ENCODE measurements at places on chromosomes 6 and 20.

- no peak for DNase-seq
These were observed 30.1 kb downstream of the GSTA2 start for GRCh38 chr6:52733172-52733571.

DNA sequence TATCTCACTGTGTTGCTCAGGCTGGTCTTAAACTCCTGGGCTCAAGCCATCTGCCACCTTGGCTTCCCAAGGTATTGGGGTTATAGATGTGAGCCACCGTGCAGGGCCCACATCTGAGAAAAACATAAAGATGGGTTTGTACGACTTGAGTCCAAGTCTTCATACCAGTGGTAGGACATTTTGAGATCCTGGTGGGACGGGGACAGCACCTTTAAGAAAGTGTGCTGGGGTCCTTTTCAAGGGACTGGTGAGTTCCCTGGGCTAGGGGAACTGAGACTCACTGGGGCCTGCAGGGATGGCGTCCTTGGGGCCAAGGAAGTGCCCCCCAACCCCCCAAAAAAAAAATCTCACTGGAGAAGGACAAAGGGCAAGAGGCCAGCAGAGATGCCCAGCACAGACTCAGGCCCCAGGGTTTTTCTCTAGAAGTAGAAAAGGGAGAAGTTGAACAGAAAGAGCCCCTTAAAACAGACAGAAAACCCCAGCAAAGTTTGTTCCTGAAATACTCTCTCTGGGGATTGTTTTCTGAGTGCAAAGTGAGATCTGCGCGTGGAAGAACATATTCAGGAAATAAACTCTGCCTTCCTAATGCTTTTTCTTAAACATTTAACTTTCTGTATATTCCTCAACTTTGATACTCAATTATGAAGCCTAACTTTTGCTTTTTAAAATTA, 10.7 kb downstream of the OSBPL2 start:
- no peak for DNase-seq

GRCh38 chr6:79028641-79029314, 49.3 kb downstream of the PHIP start:
- DNase-seq = no peak

DNA sequence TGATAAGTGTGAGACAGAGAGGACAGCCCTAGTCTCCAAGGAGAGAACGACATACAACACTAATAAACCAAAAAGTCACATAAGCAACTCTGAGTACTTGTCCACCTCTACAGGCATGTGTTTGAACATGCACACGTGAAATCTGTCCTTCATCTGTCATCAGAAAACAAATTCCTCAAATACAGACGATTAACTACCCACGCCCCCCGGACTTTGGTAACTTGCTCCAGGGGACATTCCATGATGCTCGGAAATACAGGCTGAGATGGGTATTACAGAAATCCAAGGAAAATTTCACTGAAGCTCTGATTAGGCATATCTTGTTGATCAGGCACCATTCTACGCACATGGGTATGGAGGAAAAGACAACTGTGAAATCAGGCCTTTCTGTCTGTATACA, 57.8 kb downstream of the LYRM4 start:
- no peak for DNase-seq

GRCh38 chr6:118952683-118953082, 17.7 kb upstream of the MCM9 start:
- no peak for DNase-seq

- no peak for DNase-seq
These were observed 14.5 kb downstream of the CDK19 start for GRCh38 chr6:110800839-110801196.

DNA sequence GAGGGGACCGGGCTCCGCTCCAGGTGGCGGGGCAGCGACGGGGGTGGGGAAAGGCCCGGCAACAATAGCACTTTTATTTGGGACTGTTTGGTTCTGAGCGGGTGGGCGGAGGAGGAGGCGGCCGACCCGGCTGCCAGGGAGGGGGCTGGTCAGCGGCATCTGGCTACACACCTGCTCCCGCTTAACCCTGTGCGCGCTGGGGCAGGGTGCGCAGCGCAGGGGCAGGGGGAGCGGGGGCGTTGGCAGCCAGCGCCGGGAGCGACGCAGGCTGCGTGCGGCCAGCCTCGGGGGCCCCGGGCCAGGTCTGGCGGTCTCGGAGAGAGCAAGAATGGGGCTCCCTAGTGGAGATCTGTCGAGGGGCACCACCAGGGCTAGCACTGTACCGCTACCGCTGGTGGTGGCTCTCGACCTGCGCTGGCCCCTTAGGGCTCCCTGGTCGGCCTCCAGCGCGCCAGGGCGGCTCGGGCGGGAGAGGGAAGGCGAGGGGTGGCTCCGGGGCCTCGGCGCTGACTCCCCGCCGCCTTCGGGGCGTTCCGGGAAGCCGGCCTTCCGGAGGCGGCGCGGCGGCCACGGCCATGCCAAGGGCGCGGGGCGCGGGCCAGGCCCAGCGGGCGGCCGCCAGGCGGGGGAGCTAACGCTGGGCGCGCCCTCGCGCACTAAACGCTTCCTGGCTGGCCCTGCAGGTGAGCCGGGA, 92.4 kb downstream of the NCR2 start:
- DNase-seq = no peak

DNA sequence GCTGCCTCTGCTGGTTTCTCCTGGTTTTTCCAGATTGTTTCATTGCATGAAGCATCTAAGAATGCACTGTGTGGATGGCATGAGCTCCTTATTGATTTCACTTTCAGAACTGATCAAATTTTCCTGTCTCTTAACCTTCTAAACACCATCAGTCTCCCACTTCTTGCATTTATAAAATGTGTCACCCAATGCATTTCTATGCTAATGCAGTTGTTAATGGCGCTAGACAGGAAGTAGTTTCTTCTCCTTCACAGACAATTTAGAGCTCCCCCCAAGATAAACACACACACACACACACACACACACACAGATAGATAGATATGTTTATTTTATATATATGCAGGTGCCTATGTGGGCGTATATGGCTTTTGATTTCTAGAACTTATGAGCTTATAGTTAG, 45.6 kb upstream of the FOXA2 start:
- DNase-seq = no peak

DNA sequence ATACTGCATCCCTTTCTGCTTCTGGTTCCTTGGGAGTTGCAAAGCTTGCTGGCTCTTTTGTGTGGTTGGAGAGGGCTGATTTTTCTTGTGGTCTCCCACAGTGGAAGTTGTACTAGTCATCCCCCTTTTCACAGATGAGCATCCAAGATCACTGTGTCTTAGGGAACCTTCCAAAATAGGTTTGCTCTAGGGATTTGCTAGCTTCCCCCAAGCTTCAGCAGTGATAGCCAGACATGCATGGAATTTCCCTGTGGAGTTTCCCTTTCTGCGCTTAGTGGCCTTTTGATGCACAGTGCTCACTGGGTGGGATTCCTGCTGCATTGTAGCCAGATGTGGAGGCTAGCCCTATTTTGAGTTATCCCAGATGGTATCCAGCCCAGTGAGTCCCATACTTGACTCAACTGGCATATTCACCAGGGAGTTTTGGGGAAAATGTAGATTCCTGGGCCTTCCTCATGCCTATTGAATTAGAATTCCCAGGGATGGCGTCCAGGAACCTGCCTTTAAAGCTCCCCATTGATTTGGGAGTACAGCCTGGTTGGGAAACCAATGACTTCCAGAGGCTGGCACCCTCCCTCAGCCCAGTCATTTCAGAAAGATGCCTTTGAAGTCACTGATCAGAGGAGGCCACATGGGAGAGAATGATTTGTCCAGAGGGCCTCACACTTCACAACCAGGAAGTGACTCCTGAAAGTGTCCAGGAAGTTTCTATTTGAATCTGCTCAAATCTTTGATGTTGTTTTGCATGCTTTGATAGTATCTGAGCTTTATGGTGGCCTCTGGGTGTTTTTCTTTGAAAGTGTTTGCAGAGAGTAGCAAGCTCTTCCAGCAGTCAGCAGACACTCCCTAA, 25.9 kb downstream of the PPARD start:
- DNase-seq = no peak

GRCh38 chr6:137286916-137287315, 67.7 kb upstream of the IFNGR1 start:
- no peak for DNase-seq

DNA sequence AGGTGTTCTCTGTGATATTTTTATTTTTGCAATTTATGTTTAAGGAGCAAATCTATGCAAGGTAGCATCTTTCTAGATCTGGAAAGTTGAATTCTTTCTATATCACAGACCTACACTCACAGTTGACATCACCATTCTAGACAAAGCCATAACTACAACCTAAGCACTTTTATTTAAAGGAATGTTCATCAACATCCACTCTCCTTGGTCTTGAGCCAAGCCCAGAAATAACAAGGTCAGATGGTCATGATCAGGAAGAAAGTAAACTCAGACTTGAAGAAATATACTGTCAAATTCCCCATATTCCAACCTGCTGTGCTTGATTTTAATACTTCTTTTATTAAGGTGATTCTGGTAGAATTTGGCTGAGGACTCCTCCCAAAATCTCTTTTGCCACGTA, 32.2 kb downstream of the MMUT start:
- DNase-seq = no peak

GRCh38 chr6:167342879-167343610, 18.2 kb downstream of the TTLL2 start:
- DNase-seq = no peak

DNA sequence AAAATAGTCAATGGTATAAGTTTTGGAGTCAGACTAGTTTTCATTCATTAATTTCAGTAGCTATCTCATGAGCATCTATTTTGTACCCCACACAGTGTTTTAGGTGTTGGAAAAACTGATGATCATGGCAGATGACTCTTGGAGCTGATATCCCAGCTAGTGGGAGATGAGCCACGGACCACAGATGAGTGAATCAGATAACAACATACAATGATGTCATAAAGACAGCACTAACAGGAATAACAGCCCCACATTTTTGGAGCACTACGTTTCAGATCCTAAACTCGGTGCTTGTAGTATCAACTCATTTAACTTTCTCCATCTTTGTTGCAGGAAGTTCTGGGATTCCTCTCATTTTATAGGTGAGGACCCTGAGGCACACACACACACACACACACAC, 67.8 kb upstream of the EDN3 start:
- DNase-seq = no peak

- DNase-seq = no peak
These were observed 212.9 kb downstream of the COL19A1 start for GRCh38 chr6:70079241-70079640.

GRCh38 chr6:134746140-134746539, 203.8 kb downstream of the ALDH8A1 start:
- no peak for DNase-seq

DNA sequence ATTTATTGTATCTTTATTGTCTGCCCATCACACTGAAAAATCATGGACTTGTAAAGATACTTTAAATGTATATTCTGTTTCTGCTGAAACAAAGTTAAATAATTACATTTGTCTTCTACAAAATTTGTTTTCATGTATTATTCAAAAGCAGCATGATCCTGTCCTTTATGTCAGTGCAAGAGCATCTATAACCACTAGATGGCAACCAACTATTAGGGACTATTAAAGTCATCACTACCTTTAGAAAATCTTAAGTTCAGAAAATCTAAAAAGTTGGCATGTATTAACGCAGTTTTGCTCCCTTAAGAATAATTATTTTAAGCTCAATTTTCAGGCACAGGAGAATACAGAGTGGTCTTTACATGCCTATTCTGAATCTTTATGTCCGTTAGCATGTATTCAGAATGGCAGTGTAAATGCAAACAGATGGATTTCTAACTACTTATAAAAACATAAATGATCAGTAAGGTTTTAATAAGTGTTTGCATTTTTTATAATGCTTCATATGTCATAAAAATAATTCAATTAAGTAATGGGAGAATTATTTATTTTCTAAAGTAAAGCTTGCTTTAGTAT, 17.8 kb downstream of the TMEM30A start:
- no peak for DNase-seq

DNA sequence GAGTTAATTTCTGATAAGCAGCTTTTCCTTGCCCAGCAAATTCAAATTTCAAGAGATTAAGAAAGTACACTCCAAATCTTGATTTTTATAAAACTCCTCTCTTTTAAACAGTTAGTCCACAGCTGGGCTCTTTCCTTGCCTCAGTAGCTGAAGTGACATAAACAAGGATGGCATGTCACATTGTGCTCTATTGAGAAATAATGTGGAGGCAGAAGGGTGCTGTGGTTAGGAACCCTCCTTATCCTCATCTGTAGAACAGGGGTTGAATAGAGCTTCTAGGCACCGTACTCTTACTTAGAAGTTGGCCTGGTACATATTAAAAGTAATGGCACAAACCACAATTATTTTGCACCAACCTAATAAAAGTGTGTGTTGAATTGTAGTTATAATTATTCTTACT, 70.3 kb downstream of the RSPO3 start:
- no peak for DNase-seq

DNA sequence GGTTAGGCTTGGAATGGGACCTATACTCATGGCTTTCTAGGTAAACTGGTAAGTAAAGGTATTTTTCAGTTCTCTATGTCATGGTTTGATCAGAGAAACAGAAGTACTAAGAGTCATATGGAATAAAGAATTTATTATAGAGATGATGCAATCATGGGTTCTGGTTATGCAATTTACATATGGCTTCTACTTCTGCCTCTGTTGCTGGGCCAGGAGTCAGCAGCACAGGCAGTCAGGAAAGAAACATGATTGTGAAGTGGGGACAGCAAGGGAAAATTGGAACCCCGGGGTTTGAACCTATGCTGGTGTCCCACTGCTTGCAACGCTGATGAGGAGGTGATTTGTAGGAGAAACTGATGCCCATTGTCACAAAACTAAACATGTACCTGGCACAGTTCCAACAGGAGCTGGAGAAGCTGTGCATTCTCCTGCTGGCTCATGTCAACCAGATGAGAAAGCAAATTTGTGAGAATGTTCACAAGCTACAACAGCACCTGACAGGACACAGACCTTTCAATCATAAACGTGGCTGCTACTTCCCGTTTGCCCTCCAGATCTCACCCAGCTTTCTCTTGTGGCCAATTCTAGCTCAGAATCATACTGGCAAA, 887.1 kb downstream of the TFAP2A start:
- DNase-seq = no peak

- DNase-seq = no peak
These were observed 304.1 kb downstream of the LAMA2 start for GRCh38 chr6:129186988-129187387.

- DNase-seq = no peak
These were observed 17.5 kb downstream of the ELMO2 start for GRCh38 chr20:46388937-46389336.

GRCh38 chr6:28896505-28897368, 27.0 kb downstream of the TRIM27 start:
- no peak for DNase-seq

- DNase-seq = no peak
These were observed 16.6 kb upstream of the MAP7 start for GRCh38 chr6:136566851-136567250.

Data from esophagus squamous epithelium (tissue), 5 donors.